ENCODE measurements at places on chromosomes 16 and 17.

- no peak for DNase-seq
Measured at GRCh38 chr17:57471868-57472368, 215.6 kb downstream of the MSI2 start.

DNA sequence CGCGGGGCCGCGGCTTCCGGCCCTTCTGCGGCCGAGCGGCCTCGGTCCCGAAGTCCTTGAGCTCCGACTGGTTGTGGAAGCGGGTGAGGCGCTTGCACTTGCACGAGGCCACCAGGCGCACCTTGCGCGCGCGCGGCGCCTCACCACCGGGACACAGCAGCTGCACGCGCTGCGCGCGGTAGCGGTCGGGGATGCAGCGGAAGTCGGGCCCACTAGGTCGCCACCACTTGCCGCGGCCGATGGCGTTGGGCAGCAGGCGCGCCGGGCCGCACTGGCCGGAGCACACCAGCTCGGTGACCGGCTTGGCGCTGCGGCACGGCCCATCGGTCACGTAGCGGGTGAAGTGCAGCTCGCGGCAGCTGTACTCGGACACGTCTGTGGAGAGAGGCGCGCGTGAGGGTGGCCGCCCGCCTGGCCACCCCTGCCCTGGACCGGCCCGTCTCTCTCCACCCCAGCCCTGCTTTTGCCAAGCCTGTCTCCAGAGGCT is 3.2 kb downstream of the SOST start:
- DNase-seq = no peak

DNA sequence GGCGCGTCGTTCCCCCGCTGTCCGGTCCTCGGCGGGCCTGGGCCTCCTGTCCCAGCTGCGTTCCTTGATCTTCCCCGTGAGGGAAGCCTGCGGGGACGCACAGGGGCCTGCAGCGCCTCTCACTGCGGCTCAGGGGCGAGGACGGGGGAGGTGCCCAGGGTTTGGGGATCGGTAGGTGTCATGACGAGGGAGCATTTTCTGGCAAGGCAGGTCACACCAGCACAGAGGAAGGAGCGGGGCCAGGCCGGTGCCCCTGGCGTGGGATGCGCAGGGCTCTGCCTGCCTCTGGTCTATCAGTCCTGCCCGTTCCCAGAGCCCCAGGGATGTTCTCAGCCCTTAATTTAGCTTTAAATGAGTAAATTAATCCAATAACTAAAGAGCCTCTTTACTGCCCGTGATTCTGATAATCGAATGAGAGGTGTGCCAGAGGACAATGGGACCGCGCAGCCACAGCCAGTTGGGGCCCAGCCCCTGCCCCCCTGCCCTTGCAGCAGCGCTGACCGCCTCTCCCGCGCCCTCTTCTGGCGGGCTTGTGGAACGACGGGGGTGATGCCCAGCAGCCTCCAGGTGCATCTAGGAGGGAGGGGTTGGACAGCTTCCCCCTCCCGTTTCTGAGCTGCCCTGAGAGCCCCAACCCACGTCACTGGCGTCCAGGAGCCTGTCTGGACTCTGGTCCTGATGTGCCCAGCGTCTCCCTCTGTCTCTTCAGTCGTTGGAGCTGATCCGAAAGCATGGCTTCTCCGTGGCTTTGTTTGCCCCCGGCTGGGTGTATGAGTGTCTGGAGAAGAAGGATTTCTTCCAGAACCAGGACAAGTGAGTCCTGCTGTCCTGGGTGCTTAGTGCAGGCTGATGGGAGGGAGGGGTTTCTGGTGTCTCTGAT is 7.9 kb downstream of the ENGASE start:
- peak; percentile 42 for DNase-seq

GRCh38 chr17:61314368-61315078 is 85.1 kb upstream of the TBX2 start:
- DNase-seq = no peak

DNA sequence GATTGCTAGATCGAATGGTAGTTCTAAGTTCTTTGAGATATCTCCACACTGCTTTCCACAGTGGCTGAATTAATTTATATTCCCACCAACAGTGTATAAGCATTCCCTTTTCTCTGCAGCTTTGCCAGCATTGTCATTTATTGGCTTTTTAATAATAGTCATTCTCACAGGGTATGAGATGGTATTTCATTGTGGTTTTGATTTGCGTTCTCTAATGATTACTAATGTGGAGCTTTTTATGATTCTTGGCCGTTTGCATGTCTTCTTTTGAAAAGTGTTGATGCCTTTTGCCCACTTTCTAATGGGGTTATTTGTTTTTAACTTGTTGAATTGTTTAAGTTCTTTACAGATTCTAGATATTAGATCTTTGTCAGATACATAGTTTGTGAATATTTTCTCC is 36.5 kb upstream of the BCAS3 start:
- no peak for DNase-seq

DNA sequence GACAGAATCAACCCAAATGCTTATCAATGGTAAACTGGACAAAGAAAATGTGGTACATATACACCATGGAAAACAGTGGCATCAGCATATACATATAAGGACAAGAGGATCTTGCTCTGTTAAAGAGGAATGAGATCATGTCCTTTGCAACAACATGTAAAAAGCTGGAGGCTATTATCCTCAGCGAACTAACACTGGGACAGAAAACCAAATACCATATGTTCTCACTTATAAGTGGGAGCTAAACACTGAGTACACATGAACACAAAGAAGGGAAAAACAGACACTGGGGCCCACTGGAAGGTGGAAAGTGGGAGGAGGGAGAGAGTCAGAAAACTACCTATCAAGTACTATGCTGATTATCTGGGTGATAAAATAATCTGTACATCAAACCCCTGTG is 447.3 kb upstream of the MAF start:
- DNase-seq = no peak

- DNase-seq = no peak
Measured at GRCh38 chr17:57475796-57476195, 219.5 kb downstream of the MSI2 start.

- DNase-seq = no peak
Measured at GRCh38 chr16:57611706-57612105, 16.7 kb upstream of the ADGRG1 start.

DNA sequence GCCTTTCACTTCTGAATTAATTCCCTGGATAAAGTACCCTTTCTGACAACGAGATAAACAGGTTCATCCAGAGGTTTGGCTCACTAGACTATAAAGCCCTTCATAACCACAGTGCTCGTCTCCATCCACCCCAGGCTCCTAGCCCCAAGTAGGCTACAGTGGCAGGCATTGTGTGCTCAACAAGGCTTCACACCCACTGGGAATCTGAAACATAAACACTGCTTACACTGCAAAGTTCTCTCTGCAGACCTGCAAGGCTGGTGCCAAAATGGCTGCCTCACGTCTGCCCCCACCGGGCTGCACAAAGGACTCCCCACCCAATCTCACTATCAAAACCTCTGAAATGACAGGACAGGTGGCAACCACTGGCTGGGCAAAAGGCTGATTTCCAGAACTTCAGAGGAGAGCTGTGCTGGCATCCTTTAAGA is 5.1 kb upstream of the HLF start:
- DNase-seq = no peak

GRCh38 chr16:69481901-69482341 is 57.5 kb downstream of the CYB5B start:
- DNase-seq = no peak

DNA sequence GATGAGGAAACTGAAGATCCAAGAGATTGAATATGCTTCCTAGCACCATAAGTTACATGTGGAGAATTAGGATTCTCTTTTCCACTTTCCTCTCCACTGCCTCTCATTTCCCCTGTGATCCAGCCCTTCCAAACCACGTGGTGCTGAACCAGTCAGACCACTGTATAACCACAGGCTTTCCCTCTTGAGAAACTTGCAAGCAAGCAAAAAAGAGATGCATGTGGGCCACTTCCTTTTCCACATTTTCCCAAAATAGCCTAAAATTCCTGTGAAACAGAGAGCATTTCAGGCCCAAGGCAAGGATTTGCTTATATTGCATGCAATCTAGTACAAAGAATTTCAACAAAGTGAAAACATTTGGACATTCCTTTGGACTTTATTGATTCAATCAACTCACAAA is 59.3 kb upstream of the KSR1 start:
- no peak for DNase-seq

DNA sequence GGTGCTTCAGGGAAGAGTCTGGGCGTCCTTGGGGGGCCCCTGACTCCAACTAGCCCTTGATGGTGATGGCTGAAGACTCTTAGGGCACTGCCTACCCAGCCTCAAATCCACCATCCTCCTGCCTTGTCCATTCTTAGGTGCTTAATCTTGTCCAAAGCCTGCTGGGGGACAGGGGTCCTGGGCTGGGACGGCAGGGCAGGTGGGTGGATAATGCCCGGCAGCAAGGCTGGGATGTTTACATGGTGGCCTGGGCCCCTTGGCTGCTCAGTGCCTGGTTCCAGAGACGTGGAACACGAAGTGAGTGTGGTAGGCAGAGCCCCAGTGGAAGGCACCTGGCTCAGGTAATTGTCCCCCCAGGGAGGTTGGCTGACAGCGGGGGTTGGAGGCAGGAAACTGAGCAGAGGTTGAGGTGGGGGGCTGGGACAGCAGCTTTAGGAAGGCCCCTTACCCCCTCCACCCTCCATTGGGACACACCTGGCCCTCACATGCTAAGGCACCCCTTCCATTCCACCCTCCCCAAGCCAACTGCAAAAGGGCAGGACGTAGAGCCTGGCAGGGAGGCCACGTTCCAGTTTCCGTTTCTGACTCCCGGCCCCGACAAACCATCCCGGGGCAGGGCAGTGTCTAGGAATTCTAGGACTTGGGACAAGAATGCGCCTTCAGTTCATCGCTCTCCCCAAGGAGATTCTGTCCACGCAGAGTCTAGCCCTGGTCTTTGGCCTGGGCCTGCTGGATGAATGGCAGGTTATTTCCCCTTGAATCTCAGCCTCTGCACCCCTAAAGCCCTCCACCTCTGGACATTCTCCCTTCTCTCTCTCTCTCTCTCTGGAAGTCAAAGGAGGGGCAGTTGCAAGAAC is 1.9 kb downstream of the FOXJ1 start:
- no peak for DNase-seq

DNA sequence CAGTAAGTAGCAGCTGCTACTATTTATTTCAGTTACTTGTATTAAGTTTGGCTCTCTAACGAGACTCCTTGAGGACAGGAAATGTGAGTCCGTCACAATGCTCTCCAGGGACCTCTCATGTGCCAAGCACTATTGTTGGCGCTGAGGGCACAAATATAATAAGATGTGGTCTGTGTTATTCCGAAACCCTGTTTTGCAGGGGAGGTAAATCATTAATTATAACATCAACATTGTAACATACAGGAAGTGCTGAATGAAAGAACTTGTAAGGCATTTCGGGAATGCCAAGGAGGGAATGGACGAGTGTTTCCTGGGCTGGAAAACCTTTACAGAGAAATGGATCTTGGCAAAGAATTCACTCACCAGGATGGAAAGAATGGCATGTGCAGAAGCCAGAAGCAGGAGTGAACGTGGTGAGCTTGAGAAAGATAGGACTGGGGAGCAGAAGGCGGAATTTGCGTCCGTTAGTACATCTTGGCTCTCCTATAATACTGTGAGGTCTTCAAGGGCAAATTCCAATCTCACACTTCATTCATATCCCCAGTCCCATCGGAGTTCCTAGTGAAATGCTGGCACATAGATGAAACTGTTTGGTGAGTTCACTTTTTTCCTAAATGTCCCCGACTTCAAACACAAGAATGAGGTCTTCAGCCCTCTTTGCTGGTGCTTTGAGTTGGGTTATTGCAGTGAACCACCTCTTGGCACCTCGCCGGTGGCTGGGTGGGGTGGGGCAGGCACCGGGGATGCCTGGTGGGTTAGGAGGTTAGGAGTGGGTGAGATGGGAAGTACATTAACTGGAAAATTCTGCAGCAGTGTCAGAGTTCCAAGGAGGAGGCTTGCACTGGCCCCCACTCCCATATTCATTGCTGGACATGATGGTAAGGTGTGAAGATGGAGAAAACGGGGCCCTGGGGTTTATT is 11.5 kb downstream of the TAC4 start:
- DNase-seq = no peak

GRCh38 chr16:85105475-85105874 is 6.8 kb downstream of the CIBAR2 start:
- DNase-seq = no peak

DNA sequence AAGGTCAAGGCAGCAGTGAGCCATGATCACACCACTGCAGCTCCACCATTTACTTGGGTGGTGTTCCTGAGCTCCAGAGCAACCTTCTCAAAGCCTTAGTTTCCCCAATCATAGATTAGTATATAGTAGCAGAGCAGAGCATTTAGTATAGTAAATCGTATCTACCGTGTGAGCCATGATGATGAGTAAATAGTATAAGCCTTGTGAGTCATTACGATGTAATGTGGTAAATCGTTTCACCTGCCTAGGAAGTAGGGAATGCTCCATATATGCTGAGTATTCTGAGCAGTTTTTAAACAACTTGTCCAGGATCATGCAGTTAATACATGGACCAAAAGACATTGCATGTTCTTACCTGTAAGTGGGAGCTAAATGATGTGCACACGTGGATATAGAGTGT is 66.4 kb downstream of the SCNN1B start:
- no peak for DNase-seq

DNA sequence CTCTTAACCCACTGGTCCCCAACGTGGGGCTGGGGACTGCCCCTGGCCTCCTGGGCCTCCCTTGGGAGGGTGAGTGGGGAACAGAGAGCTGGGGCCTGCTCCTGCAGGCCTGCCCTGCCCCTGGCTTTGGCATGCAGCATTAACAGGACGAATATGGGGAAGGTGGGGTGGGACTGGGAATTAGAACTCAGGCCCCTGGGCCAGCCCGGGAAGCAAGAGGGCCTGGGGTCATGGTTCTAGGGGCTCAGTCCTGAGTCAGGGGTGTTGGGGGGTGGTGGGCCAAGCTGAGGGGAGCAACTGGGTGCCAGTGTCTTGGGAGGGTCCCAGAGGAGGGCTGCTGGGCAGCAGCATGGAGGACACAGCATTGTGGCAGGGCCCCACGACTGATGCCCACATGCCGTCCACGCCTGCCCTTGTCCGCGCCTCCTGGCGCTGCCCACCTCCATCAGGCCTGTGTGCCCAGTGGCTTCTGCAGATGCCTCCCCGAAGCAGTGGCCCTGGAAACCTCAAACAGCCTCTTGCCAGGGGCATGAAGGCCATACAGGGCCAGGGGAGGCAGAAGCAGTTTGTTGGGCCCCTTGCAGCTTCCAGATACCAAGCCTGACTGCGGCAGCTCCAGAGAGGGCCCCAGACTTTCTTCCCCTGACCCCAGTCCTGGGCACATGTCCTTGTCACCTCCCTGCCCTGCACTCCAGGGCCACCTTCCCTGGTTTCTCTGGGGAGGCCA is 4.8 kb downstream of the MAP2K3 start:
- DNase-seq = no peak

DNA sequence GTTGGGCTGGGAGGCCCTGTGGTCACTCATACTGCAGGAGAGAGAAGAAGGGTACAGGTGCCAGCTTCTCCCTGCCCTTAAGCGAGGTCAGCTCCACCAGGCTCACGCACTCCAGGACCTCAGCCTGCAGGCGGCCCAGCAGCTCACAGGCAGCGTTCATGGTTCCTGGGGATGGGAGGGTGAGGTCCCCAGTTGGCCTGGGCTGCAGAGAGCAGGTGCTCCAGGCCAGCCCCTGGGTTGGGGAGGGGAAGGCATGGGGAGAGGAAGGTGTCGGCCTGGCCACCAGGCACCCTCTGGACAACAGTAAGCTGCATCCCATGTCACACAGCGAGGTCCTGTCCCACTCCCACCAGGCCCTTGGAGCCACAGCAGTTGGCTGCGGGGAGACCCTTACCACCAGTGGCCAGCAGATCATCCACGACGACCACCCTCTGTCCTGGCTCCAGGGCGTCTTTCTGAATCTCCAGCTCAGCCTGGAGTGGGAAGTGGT is 2.0 kb downstream of the APRT start:
- DNase-seq = no peak

Measured in CD4-positive, alpha-beta T cell treated with Interleukin-15 for 1 hour (primary cell).